ENCODE measurements at places on chromosomes 6 and 20.

- DNase-seq = no peak
Observed at GRCh38 chr6:155247618-155248007, 16.2 kb upstream of the CLDN20 start.

GRCh38 chr20:61848851-61849250 is 216.8 kb downstream of the TAF4 start:
- no peak for DNase-seq

- no peak for DNase-seq
Observed at GRCh38 chr6:79557673-79558467, 20.6 kb upstream of the LCA5 start.

DNA sequence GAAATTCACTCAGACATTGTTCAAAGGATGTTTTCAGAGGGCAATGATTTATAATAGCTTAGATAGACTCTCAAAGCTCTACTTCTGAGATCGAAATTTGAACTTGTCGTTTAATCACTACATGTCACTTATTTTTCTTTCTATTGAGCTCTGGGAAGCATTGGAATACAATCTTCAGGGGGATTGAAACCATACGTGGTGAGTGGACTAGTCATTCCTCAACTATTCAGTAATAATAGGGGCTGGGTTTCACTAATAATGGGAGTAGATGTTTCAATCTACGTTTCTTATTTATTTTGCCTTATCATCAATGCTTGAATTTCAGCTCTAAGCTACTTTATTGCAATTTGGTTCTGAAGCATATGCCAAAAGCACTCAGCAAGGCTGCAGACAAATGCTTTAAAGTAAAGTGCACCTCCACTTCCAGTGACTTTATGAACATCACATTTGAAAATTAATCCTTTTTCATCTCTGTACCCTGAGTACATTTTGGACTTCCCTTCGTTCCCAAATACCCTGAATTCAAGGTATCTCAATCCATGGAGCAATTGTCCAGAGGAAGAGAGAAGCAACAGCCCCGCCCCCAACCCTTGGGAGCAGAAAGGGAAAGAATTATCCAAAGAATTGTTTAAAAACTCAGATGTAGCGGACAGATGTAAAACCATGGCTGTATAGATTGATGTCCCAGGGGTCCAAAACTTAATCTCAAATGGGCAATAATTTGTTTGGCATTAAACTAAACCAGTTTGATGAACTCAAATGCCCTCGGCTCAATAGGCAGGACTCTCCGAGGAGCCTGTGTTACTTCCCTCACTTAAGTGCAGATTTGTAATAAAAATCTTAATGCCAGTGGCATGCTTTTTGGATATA is 68.1 kb downstream of the HFE start:
- no peak for DNase-seq

GRCh38 chr20:48765359-48765758 is 62.4 kb downstream of the PREX1 start:
- no peak for DNase-seq

GRCh38 chr6:7628909-7629308 is 38.9 kb downstream of the SNRNP48 start:
- no peak for DNase-seq

GRCh38 chr20:36306553-36307411 is 643 bp downstream of the DLGAP4 start:
- DNase-seq = no peak

DNA sequence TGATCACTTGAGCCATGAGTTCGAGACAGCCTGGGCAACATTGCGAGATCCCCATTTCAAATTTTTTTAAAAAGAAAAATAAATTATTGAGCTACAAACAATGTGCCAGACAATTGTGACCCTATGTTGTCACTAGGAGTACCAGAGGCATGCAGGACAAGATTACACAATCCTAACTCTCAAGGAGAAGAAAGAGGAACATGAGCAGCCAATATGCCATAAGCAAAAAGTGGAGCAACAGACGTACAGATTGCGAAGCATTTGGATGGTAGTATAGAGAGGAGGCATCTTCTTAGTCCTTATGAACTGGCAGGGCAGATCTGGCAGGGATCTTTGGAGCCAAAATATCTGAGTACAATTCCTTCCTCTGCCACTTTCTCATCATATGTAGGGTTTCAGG is 156.4 kb downstream of the OR2B2 start:
- no peak for DNase-seq

- no peak for DNase-seq
Observed at GRCh38 chr6:100491952-100492670, 27.4 kb upstream of the SIM1 start.

GRCh38 chr20:41223112-41223511 is 85.8 kb downstream of the PLCG1 start:
- no peak for DNase-seq
